ENCODE measurements at places on chromosomes 7 and 10.

DNA sequence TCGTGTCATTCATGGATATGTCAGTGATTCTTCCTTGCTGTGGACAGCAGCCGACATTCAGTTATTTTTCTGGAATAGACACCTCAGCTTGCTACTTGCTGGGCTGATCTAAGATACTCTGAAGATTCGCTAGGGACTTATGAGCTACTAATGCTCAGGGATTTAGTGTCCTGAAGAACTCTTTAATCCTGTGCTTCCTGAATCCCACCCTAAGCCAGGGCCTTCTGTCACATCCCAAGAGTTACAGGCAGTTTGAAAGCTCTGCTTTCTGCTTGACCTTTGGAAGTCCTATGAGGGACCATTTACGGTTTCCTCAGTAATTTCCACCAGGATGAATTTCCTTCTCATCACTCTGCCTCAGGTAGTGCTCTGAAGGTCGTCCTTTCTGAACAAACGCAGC is at the start of gene PDE6C:
Gene PDE6C, plus strand, starts transcription at position 227 of the 400 bp plus-strand sequence. CDS start 189 bp downstream, outside the sequence.
- H3K27ac ChIP-seq = no peak within 1 kb of the TSS
- no peak for DNase-seq
- H3K4me1 ChIP-seq = peaks cover 5% of the 10 kb centered on the region
- peaks cover 7% of the 10 kb centered on the region for H3K27me3 ChIP-seq

DNA sequence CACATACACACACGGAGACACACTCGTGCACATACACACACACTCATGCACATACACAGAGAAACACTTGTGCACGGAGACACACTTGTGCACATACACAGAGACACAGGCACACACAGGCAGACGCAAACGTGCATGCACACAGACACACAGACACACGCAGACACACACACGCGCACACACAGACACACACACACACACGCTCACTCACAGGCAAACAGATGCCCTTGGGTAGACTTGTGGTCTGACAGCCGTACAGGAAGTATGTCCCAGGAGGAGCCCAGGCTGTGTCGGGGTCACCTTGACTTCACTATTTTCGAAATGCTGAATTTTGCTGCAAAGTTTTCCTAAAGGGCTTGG is 538.0 kb downstream of the DNAJB6 start:
- peaks cover 14% of the 10 kb centered on the region for H3K4me1 ChIP-seq
- H3K27ac ChIP-seq = peak overlapping the region; percentile 25
- no peaks in the 10 kb centered on the region for H3K27me3 ChIP-seq
- H3K4me3 ChIP-seq = peak overlapping the region; percentile 2
- H3K36me3 ChIP-seq = no peaks in the 10 kb centered on the region

GRCh38 chr10:113736576-113736975 is 14.9 kb upstream of the PLEKHS1 start:
- no peak overlapping the region for H3K4me3 ChIP-seq
- no peaks in the 10 kb centered on the region for H3K27me3 ChIP-seq
- no peak for DNase-seq
- no peaks in the 10 kb centered on the region for H3K4me1 ChIP-seq

DNA sequence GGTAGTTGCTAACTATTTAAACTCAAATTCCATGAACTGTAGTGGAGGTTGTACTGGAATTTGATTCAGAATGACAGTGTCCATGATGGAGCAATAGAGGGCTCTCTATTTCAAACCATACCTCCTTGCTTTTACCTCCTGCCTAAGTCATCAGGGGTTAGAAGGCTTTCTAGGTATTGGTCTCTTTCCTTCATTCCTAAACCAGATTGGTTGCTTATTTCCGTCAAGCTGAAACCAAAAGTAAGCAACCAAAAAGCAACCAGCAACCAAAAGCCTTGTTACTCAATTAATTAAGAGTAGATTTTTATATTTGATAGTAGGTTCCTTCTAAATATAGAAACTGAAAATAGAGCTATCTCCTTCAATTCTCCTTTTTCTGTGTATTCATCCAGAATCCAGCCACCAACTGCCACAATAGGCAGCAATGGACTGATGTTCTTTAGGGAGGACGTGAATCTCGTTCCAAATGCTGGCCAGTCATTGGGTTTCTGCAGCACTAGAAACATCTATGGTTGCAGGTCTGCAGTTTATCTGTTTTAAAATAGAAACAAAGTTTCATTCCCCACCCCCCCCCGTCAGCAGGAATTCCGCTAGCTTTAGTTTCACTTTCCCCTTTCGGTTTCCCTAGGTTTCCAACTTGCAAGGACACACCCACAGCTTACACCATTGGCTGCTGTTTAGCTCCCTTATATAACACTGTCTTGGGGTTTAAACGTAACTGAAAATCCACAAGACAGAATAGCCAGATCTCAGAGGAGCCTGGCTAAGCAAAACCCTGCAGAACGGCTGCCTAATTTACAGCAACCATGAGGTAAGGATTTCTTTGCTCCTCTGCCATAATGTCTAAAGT is at the start of gene IFIT1:
Gene IFIT1, plus strand, starts transcription at position 717 of the 850 bp plus-strand sequence. Its CDS starts 90 bp downstream, at position 807.
- no peaks in the 10 kb centered on the region for H3K27me3 ChIP-seq
- H3K4me1 ChIP-seq = peaks cover 24% of the 10 kb centered on the region
- no peaks in the 10 kb centered on the region for H3K36me3 ChIP-seq
- H3K27ac ChIP-seq = peak within 1 kb of the TSS; percentile 91
- peak; percentile 53 for DNase-seq
